Lung microvascular endothelial cell (primary cell): ENCODE measurements at places on chromosomes 2 and 18. TPM values are rescaled to one million over a fixed set of nuclear protein-coding genes. Genes with fewer than 3 reads are reported as not detected.

DNA sequence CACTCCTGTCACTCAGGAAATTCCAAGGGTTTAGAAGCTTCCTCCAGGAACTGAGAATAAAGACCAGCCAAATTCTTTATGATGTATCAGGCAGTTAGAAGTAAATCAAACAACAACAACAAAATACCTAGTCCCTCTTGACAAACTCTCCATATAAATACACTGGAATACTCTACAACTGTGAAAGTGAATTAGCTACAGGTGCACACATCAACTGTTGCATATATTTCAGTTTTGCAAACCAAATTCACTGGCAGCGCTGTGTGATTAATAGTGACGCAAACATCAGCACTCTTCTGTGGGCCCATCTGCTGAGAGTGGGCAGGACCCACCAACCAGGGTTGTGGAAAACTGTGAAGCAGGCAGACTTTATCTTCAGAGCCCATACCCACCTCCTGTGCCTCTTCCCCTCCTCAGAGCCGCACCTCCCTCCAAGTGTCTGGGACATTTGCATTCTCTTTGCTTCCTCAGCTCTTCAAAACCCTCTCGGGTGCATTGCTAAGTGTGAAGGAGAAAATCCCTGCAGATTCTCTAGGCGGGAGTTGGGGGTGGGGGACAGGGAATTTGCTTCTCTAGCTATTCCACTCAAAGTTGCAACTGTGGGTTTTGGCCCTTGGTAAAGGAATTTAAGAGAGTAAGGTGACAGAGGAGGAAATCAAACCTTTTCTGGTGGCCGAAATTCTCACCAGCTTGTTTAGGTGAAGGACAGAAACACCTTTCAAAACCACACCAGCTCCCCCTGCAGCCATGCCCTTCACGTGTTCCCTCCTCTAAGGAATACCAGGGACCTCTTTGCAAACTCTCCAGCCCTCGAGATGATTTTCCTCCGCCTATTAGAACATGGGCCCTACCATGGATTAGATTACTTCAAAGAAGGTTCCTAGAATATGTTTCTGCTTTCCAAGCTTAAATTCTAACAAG, 119.3 kb downstream of the MRO start:
- no peak for DNase-seq

DNA sequence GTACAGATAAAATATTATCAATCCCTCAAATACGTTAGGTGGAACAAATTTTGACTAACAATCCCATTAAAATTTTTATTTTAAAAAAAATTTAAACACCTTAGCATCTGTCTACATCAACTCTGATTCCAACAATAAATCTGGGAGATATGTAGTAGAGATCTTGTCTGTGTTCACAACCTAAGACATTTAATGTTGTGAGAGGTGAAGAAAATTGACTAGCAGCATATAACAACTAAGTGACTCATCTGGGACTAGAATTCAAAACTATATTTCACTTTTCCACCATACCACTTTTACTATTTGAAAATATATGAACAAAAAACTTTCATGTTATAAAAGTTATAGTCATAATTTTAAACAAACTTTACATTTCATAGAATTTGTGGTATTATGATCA, 97.9 kb downstream of the ATAD2B start:
- no peak for DNase-seq

DNA sequence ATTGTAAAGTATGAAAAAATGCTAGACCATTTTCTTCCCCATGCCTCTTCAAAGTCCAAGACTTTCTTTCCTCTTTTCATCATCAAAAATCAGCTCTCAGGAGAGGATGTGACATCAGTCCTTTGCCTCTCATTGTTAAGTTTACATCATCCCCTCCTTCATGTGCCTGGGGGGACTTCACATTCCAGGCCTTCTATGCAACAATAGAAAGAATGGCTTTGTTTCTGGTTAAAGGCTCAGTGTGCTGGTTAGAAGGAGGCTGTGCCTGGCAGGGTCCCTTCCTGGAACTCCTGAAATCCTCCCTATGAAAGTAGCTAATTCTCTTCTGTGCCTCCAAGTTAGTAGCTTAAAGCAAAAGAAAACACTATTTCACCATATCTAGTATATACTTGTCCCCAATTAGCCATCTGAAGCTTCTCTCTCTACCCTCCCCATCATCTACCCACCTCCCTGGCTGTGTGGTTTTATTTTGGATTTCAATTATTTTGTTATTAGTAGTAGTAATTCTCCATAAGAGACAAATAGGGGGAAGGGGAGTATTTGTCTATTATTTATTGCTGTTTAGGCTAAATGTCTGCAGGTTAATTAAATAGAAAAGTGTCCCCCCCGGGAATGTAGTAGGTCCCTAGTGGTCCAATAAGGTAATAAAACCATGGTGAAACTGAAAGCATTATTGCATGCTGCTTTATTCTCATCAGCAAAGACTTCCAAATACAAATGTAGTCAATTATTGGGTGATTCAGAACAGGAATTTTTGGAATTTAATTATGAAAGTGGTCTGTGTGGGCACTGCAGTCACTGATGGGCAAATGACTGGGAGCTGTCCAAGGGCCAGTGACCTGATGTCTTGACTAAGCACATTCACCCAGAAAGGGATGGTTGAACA, 69.0 kb downstream of the CPO start:
- DNase-seq: no peak

KCNG2 gene
- total RNA-seq: 0.44 and 1.4 TPM in 2 replicates

ERBB4 gene
- under 0.01 TPM in 2 replicates for total RNA-seq

SULT1C4 gene
- 94.6 and 123 TPM in 2 replicates for total RNA-seq

DNA sequence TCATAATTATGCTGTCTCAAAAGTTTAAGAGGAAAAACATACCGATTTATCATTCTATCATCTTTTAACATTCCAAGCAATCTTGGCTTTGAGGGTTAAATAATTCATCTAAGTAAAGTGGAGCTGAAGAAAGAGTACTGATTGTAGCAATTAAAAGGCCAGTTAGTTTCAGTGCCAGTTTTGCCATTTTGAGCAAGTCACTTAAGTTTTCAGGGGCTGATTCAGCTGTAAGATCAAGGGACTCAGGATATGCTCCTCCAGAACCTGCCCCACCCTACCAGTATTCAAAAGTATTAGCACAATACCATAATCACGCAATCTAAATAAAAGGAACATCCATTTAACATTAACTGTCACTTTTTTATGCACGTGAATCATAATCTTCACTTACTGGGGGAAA, 1.9 kb downstream of the SS18 start:
- DNase-seq: peak; percentile 18

DNA sequence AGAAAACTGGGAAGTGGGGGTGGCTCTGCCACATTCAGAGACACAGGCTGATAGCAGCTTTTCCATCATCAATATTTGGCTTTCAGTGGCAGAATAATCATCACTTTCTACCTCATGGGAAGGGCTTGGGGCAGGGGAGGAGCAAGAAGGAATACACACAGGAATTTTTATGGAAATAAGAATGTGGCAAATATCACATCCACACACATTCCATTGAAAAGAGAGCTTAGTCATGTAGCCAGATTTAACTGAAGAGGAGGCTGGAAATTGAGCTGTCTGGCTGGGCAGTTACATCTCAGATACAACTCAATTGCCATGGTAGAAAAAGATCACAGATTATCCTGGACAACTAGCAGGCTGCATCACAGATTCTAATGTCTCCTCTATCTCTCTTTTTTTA, 1474.0 kb upstream of the ACVR2A start:
- DNase-seq: no peak

- no peak for DNase-seq
Observed at GRCh38 chr2:148653437-148653836, 8.9 kb downstream of the EPC2 start.

DNA sequence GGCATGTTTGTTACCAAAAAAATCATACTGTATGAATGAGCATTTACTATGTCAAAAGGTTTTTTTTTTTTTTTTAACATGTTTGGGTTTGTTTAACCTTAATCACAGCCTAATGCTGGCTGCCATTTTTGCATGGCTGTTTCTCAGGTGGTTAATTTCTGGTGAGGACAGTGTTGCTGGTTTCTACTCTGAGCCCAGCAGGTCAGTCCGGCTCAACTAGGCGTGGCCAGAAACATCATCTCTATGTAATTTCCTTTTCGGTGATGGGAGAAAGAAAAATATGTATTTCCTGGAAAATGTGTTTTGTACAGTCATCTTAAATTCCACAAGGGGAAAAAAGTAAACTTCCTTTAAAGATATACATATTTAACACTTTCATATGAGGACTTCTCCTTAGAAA, 24.9 kb upstream of the BZW1 start:
- peak; percentile 92 for DNase-seq

CNGA3 gene
- not detected in 2 replicates for total RNA-seq

- DNase-seq: no peak
Observed at GRCh38 chr18:79766308-79766707, 31.4 kb upstream of the KCNG2 start.

OTOS gene
- total RNA-seq: not detected in 2 replicates

GRCh38 chr2:130755256-130756052, at the start of gene AMER3:
AMER3 (plus strand) TSS chr2:130755540; CDS start chr2:130762073, 6,533 bp downstream.
- DNase-seq: no peak
